ENCODE measurements at places on chromosomes 4 and X.

GRCh38 chrX:15672881-15673280 is 8.3 kb upstream of the CLTRN start:
- no peak for DNase-seq

GRCh38 chr4:71261001-71261400 is 77.8 kb upstream of the SLC4A4 start:
- no peak for DNase-seq

GRCh38 chr4:66956426-66956825 is 588.9 kb downstream of the CENPC start:
- DNase-seq, result no peak

DNA sequence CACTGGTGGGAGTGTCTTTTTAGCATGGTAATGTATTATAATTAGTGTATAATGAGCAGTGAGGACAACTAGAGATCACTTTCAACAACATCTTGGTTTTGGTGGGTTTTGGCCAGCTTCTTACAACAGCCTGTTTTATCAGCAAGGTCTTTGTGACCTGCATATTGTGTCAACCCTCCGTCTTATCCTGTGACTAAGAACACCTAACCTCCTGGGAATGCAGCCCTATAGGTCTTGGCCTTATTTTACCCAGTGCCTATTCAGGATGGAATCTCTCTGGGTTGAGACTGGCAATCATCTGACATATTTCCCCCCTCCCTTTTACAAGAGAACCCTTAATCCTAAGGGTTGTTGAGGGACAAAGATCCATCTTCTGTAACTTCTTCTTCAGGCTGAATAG is 21.9 kb upstream of the ADH4 start:
- DNase-seq, result no peak

DNA sequence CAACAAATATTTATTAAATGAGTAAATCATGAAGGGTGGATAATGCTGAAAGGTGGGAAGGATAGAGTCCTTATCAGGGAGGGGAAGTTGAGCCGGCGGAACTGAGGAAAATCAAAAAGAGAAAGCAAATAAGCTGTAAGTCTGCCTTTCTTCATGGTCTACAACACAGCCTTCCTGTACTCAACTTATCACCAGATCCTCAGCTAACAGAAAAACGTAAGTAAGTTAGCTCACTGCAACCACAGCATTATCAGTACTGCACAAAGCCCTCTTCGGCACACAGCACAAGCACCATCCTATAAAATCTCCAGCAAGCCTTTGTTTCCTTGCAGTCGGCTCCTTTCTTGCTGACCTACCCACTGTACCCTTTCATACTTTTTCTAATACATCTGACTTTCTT is 70.3 kb downstream of the CRMP1 start:
- DNase-seq, result no peak

DNA sequence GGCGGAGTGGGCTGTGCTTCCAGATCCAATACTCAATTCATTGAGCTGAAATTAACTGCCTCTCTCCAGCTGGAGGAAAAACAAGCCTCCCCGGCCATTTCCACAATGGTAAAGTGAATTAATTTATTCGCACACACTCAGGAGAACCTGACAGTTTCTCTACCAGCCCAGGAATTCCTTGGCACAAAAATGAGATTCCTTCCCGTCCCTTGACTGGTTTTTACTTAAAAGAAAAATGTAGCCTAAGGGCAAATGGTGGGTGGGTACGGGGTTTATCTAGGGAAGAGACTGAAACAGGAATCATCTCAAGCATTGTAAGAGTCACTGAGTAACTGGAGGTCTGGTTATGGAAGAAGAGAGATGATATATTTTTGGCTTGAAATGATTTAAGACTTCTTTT is 102.7 kb downstream of the VCX3A start:
- no peak for DNase-seq

- no peak for DNase-seq
Measured at GRCh38 chr4:165630671-165631070, 242.4 kb upstream of the TLL1 start.

DNA sequence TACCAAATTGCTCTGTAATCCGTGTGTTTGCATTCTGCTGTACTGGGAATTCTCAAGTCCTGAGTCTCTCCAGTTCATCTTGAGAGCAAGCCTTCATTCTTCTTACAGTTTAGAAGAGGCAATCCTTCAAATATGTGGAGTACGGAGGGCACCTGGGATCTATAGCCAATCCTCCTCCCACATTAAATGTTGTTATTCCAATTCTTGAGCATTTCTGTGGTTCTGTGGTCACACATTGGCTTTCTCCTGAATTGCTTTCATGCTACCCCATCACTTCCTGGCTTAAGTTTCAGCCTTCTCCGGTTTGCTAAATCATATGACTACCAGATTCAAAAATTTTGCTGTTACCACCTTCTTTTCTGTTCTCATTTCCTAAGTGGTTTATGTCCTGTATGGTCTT is 611.1 kb downstream of the PCDH19 start:
- DNase-seq, result no peak

DNA sequence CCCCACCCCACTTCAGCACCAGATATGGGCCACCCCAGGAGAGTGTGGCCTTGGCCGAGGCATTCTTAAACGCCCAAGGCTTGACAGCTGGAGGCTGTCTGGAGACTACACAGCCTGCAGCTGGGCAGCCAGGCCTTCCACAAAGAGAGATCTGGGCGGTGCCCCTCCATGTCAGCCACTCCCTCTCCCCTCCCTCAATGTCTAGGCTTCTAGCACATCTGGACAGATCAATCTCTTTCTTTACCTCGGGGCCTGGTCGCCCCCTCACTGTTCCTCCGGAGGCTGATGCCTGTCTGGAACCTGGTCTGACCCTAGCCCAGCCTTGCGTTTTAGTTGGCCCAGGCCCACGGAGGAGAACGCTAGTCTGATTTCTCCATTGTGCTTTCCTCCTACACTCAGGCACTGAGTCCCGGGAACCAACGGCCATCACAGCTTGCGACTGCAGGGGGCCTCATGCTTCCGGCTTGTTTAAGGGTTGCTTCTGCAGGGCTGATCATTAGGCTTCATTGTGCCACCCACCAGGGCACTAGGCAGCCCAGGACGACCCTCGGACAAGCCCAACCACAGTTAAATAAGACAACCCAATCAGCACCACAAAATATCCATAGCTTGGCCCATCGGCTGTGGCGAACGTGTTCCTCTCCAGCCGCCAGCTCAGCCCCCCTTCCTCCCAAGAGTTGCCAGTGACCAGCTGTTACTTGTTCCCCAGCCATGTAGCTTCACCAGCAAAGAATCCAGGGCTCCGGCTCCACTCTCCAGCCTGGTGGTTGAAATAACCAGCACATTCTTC is 200.6 kb downstream of the BCOR start:
- no peak for DNase-seq

- no peak for DNase-seq
Measured at GRCh38 chr4:79651456-79651855, 243.4 kb upstream of the GK2 start.

- no peak for DNase-seq
Measured at GRCh38 chr4:8260656-8261111, 8.9 kb upstream of the HTRA3 start.

DNA sequence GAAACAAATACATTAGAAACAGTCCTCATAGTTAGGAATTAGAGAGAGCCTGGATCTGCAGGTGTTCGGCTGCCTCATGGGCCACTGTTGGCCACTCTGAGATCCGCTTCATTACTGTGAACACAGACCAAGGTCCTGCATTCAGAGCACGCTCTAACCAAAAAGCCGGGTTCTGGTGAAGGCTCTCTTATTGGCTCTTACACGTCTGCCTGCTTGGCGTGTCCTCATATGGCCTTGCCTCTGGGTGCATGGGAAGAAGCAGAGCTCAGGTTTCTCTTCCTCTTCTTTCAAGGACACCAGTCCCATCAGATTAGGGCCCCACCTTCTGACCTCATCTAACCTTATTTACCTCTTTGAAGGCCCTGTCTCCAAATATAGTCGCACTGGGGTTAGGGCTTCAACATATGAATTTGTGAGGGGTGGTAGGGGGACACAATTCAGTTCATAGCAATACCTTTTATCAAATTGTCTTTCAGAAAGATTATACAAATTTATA is 37.1 kb upstream of the ELF2 start:
- DNase-seq, result no peak

- no peak for DNase-seq
Measured at GRCh38 chr4:153832054-153832453, 43.2 kb upstream of the SFRP2 start.

GRCh38 chr4:156132196-156132595 is 178.5 kb upstream of the CTSO start:
- DNase-seq, result no peak

DNA sequence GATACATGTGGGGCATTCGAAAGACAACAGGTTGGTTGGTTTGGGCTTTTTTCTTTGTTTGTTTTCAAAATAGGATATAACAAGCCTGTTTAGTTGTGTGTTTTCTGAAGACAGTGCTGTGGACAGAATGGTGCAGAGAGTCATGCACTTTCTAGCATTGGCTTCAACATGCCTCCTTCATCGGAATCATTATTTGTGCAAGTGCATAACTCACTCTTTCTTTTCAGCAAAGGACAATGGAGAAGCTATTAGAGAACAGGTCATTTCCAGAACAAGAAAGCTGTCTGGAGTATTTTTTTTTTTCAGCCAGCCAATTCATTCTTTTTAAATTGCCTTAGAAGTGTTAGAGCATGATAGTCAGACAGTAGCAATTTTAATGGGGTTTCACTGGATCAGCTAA is 225.8 kb downstream of the STK32B start:
- no peak for DNase-seq

- DNase-seq, result no peak
Measured at GRCh38 chr4:73901031-73901430, 31.8 kb downstream of the CXCL1 start.

Data from stimulated activated CD4-positive, alpha-beta T cell treated with anti-CD3 and anti-CD28 coated beads, Interleukin-1b, Interleukin-23, amount 100 ng/mL, for 4 hours (primary cell).